Activated CD4-positive, alpha-beta memory T cell treated with anti-CD3 and anti-CD28 coated beads, Interleukin-2, amount 10 ng/mL, durations not matched to agents 7 days and 5 days (primary cell): ENCODE measurements at places on chromosomes 6 and 20. TPM values are rescaled to one million over a fixed set of nuclear protein-coding genes. Genes with fewer than 3 reads are reported as not detected.

DNA sequence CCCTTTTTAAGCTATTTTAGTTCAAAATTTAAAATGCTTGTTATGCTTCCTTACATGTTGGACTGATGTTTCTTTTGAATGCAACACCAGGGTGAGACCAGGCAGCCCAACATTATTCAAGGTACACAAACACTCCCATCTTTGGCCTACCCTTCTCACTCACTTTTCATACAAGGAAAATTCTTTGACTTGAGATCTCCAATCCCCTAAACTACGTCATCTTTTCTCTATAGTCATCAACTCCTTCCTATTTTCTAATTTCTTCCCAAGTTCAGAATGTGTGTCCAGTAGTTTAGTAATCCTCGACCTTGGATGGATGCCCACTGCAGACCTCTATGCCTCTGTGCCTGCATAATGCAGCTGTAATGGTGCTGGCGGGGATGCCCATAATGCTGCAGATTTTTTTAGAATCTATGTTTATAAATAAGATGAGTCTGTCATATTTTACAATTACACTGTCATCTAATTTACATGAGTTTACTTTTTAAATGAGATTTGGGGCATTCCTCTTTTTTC lies 108.7 kb downstream of the ID4 start:
- no peak for DNase-seq

Gene NRSN1
- not detected for total RNA-seq

GRCh38 chr6:148177589-148178233 lies 164.9 kb upstream of the SASH1 start:
- peak; percentile 21 for DNase-seq

- DNase-seq, result no peak
These were observed 1.7 kb upstream of the NKX2-2 start for GRCh38 chr20:21515300-21516179.

- DNase-seq, result no peak
These were observed 15.0 kb downstream of the NANP start for GRCh38 chr20:25608774-25609173.

DNA sequence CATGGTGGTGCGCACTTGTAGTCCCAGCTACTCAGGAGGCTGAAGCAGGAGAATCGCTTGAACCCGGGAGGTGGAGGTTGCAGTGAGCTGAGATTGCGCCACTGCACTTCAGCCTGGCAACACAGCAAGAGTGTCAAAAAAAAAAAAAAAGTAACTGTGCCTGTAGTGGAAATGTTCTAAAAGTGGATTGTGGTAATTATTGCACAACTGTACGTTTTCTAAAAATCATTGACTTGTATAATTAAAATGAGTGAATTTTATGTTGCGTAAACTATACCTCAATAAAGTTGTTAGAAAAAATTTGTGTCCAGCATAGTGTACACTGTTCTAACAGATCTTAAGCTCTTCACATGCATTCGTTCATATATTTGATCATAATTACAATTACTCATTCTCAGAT lies 5.5 kb downstream of the SEC23B start:
- no peak for DNase-seq

Gene PSMB1
- 157 TPM for total RNA-seq

- peak; percentile 46 for DNase-seq
These were observed 6.1 kb downstream of the EZR start for GRCh38 chr6:158813032-158813431.
